Stimulated activated CD4-positive, alpha-beta T cell treated with anti-CD3 and anti-CD28 coated beads, Interleukin-1b, Interleukin-23, amount 100 ng/mL, for 48 hours (primary cell): ENCODE measurements at places on chromosomes 5 and 9.

- no peak for DNase-seq
These were observed 72.5 kb upstream of the FSD1L start for GRCh38 chr9:105375323-105375722.

DNA sequence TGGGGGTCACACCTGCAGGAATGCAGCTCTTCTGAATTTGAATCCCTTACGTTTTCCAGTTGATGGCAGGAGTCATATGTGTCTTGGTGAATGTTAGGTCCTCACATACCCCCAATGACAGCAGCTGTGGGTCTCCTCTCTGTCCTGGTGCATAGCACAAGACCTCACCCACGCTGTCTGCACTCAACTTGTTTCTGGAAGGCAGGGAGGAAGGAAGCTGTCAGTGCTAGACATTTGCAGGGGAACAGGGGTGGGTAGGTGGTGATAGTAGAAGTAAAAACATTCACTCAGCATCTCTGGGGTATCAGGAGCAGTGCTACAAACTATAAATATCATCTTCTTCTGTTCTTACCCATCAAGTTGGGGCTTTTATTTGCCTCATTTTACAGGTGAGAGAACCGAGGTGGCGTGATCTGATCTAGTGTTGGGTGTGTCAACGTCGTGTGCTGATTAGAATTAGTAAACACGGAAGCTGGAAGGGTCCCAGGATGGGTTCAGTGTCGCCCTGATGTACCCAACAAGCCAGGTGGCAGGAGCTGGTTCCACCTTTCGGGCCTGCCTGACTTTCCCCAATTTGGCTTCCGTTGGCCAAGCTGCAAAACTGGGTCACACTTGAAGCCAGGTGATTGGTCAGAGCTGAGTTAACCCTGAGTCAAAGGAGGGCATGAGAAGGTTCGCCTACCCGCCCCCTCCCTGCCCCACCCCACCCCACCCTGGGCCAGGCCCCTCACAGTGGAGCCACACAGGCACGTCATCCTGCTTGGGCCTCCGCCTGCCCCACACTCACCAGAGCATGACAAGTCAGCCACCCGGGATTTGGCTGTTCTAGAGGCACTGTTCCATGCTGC is 15.8 kb downstream of the ERGIC1 start:
- DNase-seq, result no peak

DNA sequence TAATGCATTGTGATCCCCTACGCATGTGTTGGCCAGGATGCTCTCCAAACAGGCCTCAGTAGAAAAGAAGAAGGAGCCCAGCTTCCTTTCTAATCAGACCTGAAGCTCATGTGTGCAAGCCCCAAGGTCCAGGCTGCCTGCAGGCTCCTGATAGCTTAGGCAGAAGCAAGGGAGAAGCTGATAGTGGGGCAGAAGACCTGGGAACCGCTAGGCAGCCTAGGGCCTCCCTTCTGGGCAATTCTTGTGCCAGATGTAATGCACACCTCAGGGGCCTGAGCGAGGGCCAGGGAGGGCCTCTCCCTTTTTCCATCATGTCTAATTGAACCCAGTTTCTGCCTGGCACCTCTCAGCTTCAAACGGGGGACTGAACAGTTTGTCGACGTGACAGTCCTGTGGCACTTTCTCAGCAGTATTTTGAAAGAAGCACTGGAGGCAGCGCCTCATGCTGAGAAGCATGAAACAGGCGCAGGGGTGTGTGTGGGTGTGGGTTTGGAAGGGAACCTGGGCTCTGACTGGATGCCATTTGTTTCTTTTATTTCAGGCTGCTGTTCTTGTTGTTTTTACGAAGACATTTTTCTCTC is 212.8 kb downstream of the PIK3R1 start:
- no peak for DNase-seq

GRCh38 chr5:10499776-10500175 is 58.1 kb downstream of the ROPN1L start:
- no peak for DNase-seq

DNA sequence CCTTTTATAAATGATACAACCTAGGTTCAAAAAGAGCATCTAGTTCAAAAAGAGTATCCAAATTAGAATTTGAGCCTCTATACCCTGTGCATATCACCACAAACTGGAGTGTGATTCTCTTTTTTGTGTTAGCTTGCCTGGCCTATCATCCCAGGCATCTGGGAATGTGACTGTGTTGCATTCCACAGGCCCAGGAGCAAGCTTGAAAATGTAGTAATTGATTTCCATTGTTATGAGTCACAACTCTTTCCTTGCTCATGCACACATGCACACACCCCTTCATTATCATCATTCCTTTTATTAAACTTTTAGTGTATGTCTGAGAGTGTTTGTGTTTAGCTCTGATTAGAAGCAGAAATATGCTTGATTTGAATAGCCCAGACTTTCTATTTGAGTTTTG is 75.2 kb downstream of the FCHO2 start:
- no peak for DNase-seq

GRCh38 chr5:61280205-61280604 is 51.9 kb upstream of the ZSWIM6 start:
- no peak for DNase-seq

GRCh38 chr9:114098021-114098935 is 814 bp downstream of the KIF12 start:
- peak; percentile 43 for DNase-seq

- no peak for DNase-seq
These were observed 87.4 kb downstream of the THBS4 start for GRCh38 chr5:80122579-80122978.

- no peak for DNase-seq
These were observed 136.5 kb upstream of the LARP1 start for GRCh38 chr5:154618696-154619095.

- no peak for DNase-seq
These were observed 171.7 kb downstream of the ZNF608 start for GRCh38 chr5:124574521-124575436.

DNA sequence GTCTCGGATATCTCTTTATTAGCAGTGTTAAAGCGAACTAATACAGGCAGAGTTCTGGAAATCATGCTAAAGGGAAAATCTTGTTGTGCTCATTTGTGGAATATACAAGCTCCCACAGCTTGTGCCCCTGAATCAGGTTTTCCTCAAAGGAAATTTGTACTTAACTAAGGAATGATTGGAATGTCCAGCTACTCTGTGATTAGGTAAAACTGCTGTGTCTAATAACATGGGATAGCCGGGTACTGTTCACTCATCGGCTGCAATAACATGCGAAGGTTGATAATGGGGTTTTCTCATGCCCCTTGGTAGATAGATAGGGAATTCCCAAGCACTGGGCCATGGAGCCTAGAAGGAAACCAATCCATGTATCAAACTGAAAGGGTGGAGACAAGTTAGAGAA is 306.7 kb downstream of the NR2F1-AS1 start:
- no peak for DNase-seq

DNA sequence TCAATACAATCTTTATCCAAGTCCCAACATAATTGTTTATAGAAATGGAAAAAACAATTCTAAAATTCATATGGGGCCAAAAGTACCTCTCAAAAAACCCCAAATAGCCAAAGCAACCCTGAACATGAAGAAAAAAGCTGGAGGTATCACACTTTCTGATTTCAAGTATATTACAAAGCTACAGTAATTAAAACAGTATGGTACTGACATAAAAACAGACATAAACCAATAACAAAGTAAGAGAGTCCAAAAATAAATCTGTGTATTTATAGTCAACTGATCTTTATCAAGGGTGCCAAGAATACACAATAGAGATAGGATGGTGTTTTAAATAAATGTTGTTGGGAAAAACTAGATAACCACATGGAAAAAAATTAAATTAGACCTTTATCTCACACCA is 13.6 kb upstream of the GOLPH3 start:
- no peak for DNase-seq

DNA sequence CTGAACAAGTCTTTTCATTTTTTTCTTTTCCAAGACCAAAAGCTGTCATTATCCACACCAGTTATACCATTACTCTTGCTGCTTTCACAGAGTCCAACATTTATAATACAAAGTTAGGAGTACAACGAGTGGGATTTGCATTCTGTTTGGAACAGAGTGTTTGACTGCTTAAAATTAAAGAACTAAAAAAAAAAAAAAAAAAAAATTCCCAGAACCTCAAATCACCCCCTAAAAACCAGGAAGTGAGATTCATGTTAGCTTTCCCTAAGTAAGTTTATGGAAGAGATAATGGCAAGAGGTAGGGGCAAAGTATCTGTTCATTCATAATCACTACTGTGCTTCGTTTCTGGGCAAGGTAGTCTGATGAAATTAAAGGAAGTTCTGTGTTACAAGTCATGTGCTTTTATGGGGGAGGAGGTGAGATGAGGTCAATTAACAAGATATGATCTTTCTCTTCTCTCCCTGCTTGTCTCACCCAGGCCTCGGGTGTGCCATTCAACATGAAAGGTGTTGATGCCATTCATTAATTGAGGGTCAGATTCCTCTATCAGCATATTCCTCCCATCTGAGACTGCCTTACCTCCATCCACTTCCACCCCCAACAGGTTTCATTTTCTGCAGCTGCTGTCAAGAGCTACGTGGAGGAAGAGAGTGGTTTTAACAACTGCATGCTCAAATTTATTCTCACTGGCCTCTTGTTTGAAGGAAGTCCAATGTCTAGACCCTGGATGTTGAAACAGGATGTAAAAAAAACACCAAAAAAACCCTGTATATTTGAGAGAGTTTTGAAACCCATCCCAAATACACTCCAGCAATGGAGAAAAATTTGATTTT is 58.1 kb downstream of the MARCHF3 start:
- DNase-seq, result peak; percentile 13

GRCh38 chr5:16043349-16043965 is 136.1 kb downstream of the MARCHF11 start:
- DNase-seq, result no peak

GRCh38 chr9:78089111-78089510 is 57.5 kb upstream of the GNAQ start:
- no peak for DNase-seq

- DNase-seq, result no peak
These were observed 75.6 kb upstream of the NEURL1B start for GRCh38 chr5:172565455-172565854.

DNA sequence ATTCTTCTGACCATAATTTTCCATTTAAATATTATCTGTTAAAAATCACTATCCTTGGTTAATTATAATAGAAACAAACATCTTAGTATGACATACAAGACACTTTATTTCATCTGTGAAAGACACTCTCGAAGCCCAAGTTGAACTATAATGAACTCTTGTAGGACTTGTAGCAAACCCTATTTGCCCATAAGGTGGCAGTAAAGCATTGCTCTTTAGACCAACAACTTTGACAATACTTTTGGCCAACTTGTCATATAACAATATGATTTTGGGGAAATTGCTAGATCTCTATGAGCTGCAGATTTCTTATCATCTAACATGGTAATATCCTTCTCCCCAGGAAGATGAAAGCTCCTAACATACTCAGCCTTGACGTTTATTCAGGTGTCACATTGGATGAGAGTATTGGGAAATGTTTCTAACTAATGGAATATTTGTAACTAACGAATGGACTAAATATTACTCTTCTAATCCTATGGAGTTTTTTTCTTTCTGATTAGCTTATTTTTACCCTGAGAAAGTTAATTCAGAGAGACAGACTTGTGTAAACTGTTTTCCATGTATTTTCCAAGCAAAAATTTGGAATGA is 11.0 kb downstream of the SPINK14 start:
- no peak for DNase-seq

DNA sequence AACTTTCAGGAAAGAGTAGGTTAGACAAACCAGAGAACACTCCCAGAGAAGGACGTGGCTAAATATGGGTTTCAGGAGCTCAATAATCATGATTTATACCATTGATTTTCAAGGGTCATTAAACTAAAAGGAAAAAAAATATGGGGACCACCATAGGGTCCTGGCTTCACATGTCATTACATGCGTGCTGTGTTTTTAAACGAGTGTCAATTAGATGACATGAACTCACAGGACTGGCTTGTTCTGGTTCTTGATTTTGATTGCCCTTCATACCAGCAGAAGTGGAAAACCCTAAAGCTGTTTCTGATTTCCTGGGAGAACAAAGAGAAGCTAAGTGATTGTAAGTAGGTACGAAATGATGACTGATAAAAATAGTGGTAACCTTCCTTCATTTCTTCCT is 5.8 kb downstream of the ACOT12 start:
- DNase-seq, result no peak

- no peak for DNase-seq
These were observed 141.6 kb upstream of the ZNF608 start for GRCh38 chr5:124888050-124888506.
